ENCODE measurements at places on chromosomes 12 and 14.

DNA sequence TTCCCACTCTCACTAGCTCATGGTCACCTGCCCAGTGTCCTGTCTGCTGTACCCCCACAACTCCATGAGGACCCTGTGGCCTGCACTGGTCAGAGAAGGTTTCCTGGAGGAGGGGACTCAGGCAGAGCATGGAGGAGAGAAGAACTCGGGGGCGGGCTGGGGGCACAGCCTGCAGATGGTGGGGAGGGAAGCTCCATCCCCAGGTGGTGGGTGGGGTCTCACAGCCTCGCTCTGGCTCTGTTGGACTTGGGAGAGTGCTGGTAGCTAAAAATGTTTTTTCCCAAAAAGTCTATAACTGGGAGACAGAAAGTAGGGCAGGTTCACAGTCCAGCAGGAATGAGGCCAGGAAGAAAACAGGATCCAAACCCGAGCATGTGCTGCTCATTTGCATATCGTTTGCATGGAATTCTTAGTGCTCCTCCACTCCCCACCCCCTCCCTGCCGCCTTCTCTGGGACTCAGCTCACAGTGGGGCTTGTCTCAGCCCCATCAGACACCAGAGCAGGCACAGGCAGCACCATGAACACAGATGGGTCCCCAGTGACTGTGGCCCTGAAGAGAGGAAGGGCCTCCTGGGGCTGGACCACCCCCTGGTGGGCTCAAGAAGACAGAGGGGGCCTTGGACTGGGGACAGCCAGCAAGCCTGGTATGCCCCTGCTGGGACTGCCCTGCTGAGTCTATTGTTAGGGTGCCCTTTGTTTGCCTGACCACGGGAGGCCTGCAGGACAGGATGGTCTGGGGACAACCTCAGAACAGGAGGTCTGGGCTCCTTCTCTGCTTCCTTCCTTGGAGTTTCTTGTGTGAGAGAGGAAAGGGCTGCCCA lies 67.0 kb upstream of the SFSWAP start:
- no peak for DNase-seq

- DNase-seq: no peak
These were observed 375.3 kb upstream of the KITLG start for GRCh38 chr12:88955531-88955930.

DNA sequence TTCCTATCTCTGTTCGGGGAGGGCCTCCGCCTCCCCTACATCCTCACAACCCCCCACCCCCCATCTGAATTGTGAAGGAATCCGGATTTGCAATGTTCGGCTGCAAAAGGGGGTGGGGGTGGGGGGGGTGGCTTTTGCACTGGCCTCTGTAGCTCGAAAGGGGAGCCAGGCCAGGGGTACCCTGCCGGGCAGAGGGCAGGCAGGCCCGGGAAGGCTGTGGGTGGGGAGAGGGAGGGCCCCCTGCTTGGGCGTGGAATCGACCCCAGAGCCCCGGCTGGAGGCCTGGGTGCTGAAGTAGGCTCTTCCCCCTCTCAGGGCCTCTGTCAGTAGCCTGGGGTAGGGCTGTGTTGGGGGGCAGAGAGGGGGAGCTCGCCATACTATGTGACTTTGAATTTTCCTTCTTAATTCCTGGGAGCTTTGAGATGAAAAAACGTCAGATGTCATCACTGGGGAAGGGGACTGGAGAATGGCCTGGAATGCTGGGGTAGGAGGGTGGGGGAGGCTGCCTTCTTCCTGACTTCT lies 1.1 kb downstream of the LRP1 start:
- DNase-seq: no peak

- no peak for DNase-seq
These were observed 1018.5 kb downstream of the LRFN5 start for GRCh38 chr14:42624980-42625761.

- no peak for DNase-seq
These were observed 24.2 kb upstream of the YY1 start for GRCh38 chr14:100214770-100215083.

DNA sequence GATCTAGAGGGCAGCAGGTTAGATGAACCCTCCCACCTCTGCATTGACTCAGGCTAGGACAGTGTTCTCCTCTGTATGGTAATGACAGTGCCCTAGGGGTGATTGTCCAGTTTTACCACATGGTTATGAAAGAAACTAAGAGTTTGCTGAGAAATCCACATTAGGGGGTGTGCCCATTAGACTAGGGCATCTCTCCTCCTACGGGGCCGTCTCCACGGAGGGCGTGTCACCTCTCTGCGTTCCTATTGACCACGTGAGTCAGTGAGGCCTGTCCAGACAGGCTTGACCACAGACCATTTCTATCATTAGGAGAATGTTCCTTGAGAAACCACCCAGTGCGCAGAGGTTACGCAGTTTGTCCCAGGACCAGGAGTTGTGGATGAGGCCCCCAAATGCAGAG lies 8.3 kb downstream of the MVK start:
- DNase-seq: no peak

- no peak for DNase-seq
These were observed 113.9 kb downstream of the RBM19 start for GRCh38 chr12:113852264-113852663.

DNA sequence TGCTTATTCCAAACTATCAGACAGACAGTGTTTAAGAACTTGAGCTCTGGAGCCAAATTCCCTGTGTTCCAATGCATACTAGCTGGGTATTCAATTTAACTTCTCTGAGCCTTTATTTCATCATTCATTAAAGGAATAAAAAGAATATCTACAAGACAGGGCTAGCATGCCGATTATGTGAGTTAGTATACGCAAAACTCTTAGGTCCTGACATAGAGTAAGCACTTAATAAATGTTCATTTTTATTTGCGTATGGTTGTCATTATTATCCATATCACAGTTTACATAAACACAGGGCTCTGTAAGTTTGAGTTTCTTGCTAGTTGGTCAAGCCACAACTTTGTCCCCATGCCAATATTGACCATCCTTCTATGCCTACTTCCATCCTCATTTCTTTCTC lies 161.5 kb downstream of the NUAK1 start:
- DNase-seq: no peak

GRCh38 chr14:42070031-42070430 lies 463.4 kb downstream of the LRFN5 start:
- no peak for DNase-seq

DNA sequence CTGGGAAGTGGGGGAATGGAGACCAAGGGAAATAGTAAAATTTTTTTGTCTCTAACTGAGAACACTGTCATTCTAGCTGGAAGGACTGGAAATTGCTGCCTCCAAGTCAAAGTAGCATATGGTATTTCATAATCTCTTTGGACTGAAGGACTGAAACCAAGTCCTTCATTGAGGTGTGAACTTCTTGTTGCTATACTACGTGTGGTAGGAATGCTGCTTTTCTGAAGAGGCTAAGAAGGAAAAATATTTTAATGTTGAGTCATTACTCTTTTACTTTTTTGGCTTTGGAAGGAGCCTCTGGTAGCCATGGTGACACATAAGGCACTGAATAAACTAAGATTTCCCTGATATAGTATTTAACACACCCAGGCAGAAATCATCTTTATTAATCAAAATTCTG lies 465.4 kb downstream of the NPAS3 start:
- no peak for DNase-seq

DNA sequence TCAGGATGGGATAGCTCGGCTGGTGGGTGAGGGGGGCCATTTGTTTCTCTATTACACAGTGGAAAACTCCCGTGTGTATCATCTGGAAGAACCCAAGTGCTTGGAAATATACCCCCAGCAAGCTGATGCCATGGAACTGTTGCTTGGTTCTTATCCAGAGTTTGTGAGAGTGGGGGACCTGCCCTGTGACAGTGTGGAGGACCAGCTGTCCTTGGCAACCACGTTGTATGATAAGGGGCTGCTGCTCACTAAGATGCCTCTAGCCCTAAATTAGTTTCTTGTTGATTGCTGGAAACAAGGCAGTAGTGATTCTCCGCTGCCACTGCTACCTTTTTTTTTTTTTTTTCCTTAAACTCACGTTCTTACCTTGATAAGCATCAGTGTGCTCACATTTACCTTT lies 1.9 kb downstream of the RIOX1 start:
- no peak for DNase-seq
